Fibroblast of gingiva (primary cell): ENCODE measurements at places on chromosomes 5 and 9.
A peak's percentile ranks its signal among the peaks of the same experiment; 100 is the strongest.

- no peak for DNase-seq
These were observed 8.0 kb downstream of the B4GALT1 start for GRCh38 chr9:33158843-33159776.

DNA sequence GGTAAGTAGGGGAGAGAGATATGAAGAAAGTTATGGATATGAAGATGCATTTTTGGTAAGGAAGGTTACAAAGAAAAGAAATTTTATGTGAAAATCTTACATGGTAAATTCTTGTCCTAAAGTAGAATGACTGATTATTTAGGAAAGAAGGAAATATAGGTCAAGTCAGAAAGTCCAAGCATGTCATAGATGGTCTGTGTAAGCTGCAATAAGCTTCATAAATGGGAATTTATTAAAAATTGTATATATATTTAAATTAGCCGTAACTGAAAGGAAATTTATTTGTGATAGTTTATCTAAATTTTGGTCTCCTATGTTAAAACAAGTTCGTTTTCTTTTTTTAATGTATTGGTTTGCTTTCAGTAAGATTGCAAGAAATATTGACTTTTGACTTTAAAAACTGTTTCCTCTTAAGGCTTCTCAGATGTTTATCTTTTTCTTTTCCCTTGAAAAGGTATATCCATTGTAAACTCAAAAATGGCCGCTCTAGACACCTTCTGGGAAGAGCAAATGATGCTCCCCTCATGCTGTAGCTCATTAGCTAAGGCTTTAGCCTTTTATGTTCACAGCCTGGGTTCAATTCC, 46.8 kb upstream of the HAPLN1 start:
- DNase-seq = no peak

DNA sequence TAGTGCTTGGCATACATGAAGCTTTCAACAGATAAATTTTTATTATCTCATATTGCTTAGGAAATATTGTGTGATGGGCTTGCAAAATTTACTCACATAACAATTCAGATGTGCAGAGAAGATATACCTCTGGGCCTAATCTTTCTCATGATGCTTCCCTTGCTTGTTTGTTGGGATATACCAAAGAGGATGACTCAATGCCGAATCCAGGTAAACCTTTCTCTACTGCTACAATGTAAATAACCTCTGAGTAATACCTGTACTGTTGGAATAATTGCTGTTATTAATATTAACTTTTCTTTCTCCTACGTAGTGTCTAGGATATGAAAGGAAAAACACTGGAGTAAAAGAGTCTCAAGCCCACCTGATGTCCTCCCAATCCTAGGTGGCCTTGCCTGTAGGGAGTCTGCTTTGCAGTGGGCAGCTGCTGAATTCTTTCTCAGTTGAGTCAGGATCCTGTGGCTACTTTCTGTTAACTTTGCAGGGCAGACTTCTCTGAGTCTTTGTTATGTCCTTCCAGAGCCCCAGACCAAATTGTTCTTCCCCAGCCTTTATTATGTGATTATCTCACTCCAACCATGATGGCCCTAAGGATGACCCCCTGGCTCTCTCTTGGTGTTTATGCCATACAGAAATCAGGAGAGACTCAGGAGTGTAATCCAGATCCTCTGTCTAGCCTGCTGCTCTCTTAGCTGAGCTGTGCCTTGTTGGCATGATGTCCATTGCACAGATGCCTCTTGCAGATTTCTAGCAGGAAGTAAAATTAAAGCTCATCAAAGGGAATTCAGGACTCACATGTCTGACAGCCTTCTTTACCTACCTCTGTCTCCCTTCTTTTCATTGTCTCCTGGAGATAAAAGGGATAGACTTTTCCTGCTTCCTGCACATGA, 208.1 kb downstream of the SNX18 start:
- DNase-seq = no peak

DNA sequence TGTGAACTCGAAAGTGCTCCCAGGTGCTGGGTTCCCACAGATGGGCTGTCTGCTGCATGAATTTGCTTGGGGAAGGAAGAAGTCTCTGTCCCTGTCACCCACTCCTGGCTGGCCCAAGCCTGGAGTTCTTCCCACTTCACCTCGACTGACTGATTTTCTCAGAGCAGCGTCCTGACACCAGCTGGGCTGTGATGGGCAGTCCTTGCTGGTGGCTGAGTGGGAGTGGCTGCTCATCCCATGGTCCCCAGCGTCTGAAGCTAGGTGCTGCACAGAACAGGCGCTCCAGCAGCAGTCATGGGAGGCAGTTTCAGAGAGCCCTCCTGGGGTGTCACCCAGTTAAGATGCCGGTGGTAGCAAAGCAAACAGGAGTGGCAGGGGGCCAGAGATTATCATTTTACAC, 10.1 kb upstream of the NEURL1B start:
- no peak for DNase-seq

DNA sequence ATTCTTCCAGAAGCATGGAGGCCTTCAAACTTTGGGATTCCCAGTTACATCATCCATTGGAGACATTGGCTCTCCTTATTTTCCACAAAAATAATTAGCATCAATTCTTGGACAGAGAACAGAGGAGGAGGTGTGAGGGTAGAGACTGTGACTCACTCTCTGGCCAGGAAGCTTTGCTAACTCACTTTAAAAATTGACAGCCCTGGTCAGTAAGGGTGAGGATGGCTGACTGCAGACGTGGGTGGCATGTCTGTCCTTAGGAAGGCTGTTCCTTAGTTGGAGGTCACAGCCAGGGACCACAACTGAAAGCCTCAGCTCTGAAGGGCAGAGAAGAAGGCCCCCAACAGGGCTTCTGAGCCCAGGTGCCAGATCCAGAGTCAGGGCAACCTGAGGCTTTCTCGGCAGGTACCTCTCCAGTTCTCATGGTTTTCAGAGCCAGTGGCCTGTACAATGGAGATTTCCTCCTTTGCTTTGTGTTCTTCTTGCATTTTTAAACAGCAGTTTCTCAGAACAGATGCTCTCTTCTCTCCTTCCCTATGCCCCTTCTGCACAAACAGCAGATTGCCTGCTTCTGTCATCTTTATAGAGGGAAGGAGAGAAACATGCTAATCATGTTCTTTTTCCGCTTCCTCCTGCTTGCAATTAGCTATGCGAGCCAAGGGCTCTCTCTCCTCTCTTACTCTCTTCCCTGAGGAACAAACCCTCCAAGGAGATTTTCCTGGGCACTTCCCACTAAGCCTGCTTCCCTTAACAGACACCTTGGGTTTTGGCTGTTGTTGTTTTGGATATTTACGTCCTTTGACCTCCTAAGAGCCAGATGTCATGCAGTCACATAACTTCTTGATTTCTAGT, 92.5 kb upstream of the ZNF366 start:
- peak; percentile 25 for DNase-seq

GRCh38 chr9:98610211-98610610, 98.5 kb downstream of the GABBR2 start:
- DNase-seq = no peak

DNA sequence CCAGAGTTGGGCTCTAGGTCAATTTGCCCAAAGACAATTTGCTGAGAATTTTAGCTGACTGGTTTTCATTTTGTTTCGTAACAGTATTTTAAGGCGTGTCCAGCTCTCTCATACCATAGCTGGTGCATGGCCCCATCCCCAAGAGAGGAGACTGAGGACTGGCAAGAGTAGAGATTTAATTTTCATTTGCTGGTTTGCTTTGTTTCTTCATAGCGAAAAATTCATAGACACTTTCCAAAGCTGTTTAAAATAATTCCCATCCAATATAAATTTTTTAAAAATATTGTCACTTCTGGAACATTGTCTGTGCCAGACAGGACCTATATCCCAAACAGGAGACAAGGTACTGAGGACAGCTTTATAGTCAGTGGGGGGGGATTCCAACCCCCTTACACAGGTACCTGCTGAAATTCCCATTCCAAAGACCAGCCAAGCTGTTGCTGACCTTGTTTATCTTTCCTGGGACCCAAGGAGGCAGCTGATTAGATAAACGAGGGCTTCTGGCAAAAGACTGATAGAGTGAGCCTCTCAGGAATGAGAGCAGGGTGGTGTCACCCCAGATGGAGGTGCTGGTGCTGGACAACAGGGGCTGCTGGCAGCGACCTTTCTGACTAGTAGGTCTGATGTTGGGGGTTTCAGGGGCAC, 6.8 kb upstream of the ANGPTL2 start:
- DNase-seq = no peak

DNA sequence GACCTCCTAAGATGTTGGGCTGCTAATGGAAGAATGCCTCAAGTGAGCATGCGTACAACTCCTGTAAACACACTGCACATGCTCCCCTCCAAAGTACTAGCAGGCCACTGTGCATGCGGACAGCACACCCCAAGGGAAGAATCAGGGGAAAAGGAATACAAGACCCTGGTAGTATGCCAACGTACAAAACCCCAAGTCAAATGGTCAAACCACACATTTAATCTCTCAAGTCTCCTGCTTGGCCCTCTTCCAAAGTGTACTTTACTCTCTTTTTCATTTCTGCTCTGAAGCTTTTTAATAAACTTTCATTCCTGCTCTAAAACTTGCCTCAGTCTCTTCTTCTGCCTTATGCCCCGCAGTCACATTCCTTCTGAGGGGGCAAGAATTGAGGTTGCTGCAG, 466.4 kb downstream of the DMRTA1 start:
- DNase-seq = no peak

DNA sequence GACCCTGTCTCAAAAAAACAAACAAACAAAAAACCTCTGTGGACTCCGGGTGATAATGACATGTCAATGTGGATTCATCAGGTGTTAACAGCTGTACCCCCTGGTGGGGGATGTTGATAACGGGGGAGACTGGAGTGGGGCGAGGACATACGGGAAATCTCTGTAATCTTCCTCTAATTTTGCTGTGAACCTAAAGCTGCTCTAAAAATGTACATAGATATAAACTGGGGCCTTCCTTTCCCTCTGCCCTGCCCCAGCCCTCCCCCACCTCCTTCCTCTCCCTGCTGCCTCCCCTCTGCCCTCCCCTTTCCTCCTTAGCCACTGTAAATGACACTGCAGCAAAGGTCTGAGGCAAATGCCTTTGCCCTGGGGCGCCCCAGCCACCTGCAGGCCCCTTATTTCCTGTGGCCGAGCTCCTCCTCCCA, 1.4 kb upstream of the CEL start:
- DNase-seq = no peak

DNA sequence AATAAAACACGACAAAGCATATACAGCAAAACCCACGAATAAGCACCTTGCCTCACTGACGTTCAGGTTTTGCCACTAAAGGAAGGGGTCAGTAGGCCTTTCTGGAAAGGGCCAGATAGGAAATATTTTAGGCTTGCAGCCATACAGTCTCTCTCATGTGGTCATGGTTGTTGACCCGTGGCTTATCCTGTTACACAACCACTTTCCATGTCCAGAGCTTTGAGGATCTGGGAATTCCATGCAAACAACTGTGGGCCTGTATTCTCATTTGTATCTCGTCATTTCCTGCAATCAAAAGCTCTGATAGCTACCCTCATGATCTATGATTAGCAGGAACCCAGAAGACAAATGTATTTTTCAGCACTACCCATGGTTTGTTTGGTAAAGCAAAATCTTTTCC, 108.3 kb downstream of the DRD1 start:
- DNase-seq = no peak

- no peak for DNase-seq
These were observed 101.3 kb downstream of the NPR3 start for GRCh38 chr5:32812399-32812798.

DNA sequence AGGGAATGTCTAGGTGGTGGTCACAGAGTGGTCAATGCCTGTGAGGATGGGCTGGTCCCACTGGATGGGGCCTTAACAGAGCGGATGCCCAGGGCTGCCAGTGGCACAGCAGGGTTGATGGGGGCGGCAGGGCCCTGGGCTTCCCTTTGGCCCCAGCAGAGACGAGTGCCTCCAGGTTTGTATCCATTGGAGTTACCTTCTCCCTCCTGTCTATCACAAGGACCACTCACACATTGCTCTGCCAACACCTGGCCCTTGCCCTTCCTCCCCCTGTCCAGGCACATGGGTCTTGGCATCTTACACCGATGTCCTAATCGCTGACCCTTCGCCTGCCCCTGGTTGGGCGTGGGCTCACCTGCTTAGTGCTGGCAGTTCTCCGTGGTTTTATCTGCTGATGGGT, 26.2 kb upstream of the IRX4 start:
- no peak for DNase-seq

- DNase-seq = no peak
These were observed 62.3 kb downstream of the TENT4A start for GRCh38 chr5:6775571-6775970.

GRCh38 chr9:130336027-130336610, 70.6 kb downstream of the HMCN2 start:
- no peak for DNase-seq

DNA sequence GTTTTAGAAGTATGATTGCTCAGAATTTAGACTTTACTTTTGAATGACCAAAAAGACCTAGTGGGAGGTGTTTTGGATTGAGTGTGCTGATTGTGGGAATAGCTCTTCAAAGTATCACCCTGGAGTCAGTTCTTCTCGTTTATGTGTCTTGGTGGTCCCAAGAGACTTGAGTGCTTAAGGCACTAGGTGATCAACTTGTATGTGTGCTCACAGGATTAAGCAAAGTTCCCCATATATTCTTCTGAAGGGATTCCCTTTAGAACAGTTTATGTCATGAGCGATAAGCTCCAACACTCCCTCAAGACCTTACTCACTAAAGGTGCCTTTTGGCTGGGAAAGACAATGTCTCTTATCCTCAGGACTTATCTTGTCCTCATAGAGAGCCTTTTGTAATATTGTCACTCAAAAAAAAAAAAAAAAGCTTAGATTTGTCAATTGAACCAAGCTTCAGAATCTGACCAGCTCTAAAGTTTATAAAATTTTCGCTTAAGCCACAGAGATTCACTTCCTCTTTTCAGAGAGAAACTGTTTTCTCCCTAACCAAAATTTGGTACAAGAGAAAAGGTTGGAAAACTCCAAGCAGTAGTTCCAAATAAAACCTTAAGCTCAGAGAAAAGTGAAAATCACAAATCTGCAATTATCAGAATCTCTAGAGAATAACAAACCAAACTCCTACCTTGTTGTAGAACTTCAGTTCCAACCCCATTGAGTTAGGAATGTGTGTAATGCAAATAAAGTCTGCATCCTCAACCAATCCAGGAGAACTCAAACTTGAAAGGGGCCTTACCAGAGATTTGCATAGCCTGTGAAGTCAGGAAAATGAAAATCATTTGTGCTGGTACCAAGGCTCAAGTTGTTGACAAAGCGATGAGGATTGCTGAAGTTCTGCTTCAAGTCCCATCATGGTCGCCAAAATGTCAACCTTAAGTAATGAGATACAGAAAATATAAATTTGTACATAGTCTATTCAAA, 40.0 kb upstream of the PDZD2 start:
- no peak for DNase-seq

DNA sequence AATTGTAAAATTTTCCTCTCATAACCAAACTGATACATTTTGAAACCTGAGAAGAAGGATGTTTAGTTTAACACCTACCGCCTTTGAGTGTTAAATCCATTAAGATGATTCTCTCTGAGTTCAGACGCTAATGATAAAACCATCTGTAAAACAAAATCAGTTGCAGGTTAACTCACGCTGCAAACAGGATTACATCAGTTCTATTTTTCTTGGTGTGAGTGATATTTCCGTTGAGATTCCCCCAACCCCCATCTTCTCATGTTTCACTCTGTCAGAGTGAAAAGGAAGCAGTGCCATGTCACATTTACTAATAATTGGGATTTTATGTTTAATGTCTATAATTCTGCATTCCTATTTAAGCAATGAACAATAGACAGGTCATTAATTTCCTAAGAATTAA, 146.5 kb downstream of the FANCC start:
- no peak for DNase-seq
